ENCODE measurements at places on chromosomes 5 and 9.

DNA sequence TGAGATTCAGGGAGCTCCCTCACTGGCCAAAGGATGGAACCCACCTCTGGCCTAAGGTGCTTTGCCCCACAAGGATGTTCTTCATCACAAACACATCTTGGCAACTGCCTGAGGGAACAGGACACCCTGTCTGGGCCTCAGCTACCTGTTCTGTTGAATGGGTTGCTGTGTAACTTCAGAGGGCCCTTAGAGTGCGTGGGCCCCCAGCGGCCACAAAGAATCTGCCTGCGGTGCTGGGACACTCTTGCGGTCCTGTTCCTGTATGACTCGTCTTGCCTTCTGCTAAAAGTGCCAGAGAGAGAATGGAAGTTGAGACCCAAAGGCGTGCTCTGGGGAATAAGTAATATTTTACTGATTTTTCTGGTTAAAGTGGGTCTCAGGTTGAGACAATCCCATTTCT lies 14.1 kb upstream of the RPL26L1 start:
- no peak for DNase-seq

GRCh38 chr9:92133949-92134604 lies 18.9 kb upstream of the SPTLC1 start:
- DNase-seq, result peak; percentile 81

GRCh38 chr5:80220245-80220897 lies 35.5 kb downstream of the SERINC5 start:
- no peak for DNase-seq

GRCh38 chr5:54243483-54244080 lies 66.8 kb downstream of the ARL15 start:
- peak; percentile 22 for DNase-seq

- no peak for DNase-seq
Observed at GRCh38 chr5:10126900-10127299, 122.8 kb downstream of the ATPSCKMT start.

GRCh38 chr5:179406031-179406961 lies 61.0 kb upstream of the ADAMTS2 start:
- no peak for DNase-seq

DNA sequence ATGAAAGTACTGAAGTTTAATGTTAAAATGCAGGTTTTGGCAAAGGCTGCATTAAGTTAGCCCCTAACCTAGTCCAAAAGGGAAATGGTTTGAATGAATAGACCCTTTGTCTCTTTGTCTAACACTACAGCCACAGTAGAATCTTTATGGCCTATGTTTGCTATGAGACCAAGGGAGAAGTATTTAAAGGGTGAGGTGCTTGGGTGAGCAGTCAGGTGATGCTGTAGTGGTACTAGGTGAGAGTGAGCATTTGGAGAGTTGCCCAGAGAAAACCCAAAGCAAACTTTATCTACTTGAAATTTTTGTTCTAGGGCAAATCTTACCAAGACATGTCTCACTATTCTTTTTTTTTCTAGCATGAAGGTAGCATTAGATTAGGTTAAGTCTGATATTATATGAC lies 1961.4 kb upstream of the WWC1 start:
- no peak for DNase-seq

GRCh38 chr5:140165101-140165922 lies 9.7 kb upstream of the CYSTM1 start:
- DNase-seq, result no peak

- DNase-seq, result no peak
Observed at GRCh38 chr5:112822456-112822855, 38.6 kb upstream of the SRP19 start.

DNA sequence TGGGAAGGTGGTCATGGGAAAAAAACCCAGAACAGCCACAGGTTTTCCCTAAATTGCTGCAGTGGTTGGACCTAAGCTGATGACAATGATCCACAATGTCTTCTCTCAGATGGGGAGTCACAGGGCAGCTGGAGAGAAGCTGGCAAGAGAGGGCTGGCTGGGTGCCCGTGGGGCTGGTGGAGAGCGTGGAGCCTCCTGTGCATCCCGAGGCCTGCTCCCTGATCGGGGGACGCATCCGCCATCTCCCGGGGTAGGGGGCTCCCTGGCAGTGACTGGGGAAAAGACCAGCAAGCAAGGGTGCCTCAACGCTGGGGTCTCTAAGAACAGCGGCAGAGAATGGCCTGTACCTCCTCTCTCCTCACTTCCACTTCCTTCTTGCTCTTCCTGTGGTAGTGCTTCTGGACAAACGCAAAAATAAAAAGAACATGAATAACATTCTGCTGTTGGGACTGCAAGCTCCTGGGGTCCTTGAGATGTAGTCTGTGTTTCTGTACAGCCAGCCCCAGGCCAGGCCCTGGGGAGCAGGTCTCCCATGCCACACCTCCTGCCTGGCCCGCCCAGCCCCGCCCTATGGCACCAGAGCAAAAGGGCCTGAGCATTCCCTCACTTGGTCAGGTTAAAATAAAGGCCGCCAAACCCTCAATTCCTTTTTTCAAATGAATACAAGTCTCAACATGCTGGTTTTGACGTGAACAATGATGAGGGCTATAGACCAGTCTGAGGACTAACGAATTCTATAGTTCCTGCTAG lies 7.0 kb upstream of the MRNIP start:
- no peak for DNase-seq

DNA sequence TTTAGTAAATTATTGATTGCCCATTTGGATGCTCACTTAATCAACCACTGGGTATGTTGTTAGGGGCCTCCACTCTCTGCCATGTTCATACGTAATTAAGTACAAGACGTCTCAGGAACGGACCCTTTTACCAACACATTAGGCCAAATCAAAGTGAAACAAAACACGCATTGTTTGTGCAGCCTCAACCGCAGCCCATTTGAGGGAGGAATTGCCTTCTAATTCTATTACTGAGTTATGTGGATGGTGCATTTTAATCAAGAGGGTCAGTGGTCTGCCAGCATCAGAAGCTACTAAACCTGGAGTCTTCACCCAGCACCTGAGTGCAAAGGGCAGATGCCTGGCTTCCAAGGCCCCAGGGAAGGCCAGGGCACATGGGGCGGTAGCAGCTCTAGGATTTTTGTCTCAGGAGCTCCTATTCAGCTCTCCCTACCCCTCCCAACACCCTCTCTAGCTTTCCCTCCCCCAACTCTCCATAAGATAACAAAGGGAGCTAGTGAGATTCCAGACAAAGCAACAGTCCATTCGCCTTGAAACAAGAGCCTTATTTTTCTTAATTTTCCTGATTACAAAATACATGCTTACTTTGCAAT lies 7.9 kb upstream of the MED27 start:
- DNase-seq, result no peak

DNA sequence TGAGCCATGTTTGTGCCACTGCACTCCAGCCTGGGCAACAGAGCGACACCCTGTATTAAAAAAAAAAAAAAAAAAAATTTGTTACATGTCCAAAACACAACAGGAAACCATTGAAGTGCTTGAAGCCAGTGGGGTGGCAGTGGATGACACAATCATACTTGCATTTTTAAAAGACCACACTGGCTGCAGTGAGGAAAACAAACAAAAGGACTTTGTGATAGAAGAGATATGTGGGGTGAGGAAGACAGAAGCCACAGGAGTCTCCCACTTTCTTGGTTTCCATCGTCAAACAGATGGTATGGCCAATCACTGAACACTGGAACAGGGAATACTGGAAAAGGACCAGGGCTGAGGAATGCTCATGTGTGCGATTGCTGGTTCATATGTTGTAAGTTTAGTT lies 20.9 kb upstream of the COMMD10 start:
- DNase-seq, result no peak

GRCh38 chr5:94228791-94229190 lies 389.6 kb downstream of the KIAA0825 start:
- DNase-seq, result no peak

- no peak for DNase-seq
Observed at GRCh38 chr5:174317256-174317894, 271.9 kb downstream of the NSG2 start.

DNA sequence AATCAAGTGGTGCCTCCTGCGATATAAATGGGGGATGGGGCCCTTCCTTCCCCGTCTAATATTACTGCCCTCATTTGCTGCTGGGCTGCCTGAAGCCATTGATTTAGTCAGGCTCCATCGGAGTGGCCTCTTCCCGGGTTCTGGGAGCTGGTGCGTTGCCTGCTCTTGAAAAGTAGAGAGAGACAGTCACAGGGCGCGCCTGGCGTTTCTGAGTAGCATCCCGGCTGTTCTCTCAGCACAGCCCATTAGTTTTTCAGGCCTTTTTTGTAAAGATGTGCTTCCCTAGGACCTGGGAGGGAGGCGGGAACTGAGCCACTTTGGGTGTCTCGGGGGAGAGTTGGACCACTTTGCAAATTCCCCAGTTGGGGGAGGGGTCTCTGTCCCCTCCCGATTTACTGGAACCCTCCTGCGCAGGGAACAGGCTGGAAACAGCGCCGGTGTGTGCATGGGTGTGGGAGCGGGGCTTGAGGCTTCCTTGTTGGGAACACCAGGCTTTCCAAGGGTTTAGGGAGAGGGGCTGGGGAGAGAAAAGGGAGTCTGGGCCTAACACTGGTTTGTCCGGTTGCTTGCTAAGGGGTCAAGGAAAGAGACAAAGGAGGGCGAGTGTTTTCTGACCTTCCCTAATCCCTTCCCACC lies 4.7 kb downstream of the PRDM6 start:
- no peak for DNase-seq

DNA sequence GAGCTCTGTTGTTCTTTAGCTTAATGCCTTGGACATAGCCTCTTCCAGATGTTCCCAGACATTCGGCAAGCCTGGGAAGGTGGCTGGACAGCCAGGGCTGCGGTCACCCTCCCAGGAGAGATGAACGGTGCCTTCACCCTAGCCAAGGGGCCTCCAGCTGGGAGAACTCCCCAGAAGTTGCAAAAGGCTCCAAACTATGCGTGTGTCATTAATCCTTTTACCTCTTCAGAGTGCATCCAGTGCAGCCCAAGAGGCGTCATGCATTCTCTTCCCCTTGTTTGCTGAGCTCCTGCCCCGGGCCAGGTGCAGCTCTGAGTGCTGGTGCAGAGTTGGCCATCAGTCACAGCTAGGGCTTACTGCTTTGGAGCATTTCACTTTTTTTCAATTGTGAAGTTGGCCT lies 22.8 kb downstream of the HMCN2 start:
- DNase-seq, result no peak

DNA sequence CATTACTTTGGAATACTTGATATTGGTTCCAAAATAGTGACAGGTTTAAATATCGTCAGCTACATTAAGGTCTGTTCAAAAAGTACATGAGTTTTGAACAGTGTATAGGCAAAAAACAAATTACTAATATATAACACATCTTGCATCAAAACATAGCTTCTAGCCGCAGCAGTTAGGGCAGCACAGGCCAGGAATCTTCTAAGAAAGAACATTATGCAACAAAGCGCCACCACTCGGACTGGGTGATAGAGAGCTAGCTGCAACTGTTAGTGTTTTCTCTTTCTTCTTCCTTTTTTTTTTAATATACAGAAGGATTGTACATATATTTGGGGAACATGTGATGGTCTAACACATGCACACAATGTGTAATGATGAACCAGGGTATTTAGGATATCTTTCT lies 504.5 kb downstream of the NR2F1-AS1 start:
- DNase-seq, result no peak

DNA sequence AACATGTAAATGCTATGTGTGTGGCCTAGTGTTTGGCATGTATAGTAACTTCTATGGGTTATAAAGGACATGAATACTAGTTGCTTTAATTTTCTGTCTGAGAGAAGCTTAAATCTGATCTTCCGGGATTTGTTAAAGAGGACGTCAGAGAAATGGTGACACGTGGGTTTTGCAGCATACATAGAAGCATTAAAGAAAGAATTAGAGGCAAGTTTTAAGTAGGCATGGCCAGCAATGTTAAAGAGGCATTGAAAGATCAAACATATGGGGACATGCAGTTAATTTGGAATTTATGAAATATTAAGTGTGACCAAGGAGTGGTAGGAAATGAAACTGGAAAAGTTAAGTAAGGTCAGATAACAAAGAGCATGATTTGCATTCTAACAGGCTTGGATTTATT lies 311.4 kb upstream of the RIOK2 start:
- no peak for DNase-seq

DNA sequence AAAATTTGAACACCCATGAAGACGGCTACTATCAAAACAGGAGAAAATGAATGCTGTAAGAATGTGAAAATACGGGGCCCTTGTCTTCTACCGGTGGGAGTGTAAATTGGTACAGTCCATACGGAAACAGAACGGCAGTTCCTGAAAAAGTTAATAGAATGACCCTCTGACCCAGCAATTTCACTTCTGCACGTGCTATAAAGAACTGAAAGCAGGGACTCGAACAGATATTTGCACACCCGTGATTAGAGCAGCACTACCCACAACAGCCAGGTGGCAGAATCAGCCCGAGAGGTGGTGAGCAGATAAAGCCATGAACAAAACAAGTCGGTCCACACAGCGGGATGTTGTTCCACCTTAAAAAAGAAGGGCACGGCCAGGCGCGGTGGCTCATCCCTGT lies 22.6 kb upstream of the SLC12A7 start:
- DNase-seq, result no peak

DNA sequence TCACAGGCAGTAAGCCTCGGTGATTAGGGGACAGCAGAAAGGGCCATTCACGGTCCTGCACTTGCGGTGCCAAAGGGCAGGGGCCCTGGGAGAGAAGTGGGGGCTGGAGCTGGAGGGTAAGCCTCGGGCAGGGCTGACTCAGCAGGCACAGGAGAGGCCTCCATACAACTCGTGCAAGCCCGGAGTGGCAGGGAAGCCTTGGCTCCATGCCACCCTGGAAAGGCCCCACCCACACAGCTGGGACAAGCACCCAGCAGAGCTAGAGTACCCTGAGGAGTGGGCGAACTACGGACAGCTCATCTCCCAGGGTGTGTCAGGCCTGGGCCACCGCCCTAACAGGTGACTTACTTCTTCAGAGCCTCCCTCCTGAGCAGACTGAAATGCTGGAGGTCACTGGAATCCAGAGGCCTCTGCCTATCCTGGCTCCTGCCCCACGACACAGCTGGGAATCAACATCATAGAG lies 5.6 kb upstream of the CAMK2A start:
- DNase-seq, result no peak

DNA sequence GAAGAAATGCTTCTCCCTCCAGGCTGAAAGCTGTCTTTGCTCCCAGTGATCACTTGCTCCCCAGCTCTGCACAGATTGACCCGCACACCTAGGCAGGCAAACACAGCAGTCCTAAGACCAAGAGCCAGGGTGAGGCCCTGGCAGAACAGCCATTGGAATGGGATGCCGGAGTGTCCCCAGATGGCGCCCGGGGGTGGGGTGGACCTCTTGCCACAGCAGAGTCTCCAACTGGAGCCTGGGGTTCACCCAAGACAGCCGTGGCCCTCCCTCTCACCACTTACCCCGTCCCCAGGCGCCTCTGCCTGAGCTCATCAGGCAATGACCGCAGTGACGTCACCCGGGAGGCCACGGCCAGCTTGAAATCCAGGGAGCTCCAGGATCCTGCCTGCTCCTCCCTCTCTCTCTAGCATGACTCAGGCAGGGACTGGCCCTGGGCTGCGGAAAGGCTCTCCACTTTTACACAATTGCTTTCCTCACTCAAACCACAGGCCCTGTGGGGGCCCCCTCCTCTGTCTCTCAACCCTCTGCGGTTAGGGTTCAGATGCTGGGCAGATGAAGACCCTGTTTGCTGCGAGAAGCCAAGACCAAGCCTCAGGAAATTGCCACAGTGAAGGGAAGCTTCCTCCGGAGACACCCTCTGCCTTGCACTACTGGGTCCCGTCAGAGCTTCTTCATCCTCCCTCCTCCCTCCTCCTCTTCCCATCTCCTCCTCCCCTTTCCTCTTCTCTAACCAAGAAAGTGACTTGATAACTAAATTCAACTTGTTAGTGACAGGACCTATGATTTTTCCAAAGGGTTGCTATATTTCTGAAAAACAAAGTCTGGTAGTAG lies 24.3 kb upstream of the PTGES start:
- peak; percentile 73 for DNase-seq

GRCh38 chr5:178068293-178068692 lies 45.0 kb upstream of the N4BP3 start:
- DNase-seq, result no peak
